ENCODE measurements at places on chromosomes 5 and 9.

DNA sequence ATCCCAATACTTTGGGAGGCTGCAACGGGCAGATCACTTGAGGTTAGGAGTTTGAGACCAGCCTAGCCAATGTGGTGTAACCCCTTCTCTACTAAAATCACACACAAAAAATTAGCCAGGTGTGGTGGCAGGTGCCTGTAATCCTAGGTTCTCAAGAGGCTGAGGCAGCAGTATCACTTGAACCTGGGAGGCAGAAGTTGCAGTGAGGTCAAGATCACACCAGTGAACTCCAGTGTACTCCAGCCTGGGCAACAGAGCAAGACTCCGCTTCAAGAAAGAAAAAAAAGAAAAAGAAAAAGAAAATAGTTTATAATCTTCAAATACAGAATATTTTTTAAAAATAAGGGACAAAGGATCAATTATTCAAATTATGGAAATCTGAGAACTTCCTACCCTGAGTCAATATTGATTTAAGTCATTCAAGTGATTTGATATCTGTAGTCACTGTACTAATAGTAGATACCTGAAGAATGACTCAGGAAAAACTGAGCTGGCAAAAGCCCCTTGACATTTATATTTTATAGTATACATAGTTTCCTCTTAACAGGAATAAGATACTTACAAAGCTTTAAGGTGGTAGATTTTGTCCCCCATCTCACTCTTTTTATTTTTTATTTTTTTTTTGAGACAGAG, 61.8 kb downstream of the PTBP3 start:
- peak; percentile 36 for DNase-seq

- no peak for DNase-seq
These were observed 878 bp upstream of the HMCN2 start for GRCh38 chr9:130264414-130265350.

DNA sequence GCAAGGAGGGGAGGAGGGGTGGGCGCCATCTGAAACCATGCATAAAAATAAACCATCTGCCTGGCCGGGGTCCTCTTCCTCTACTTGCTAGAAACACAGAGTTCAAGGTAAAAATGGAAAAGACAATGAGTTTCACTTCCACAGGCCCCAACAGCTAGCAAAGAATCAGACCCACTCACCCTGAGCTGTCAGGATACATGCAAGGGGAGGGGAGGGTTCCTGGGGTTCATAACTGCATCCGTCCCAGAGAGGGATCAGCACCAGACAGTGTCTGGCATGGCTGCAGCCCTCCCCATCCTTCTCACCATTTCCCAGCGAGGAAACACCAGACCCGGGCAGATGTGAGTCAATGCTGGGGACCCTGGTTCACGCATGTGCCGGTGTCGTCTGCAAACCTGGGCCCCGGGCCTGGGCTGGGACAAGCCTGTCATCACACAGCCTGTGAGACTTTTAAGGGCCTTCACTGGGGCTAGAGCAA, 55.4 kb downstream of the SEMA4D start:
- no peak for DNase-seq

GRCh38 chr5:131538177-131538593, 96.8 kb downstream of the RAPGEF6 start:
- peak; percentile 32 for DNase-seq

DNA sequence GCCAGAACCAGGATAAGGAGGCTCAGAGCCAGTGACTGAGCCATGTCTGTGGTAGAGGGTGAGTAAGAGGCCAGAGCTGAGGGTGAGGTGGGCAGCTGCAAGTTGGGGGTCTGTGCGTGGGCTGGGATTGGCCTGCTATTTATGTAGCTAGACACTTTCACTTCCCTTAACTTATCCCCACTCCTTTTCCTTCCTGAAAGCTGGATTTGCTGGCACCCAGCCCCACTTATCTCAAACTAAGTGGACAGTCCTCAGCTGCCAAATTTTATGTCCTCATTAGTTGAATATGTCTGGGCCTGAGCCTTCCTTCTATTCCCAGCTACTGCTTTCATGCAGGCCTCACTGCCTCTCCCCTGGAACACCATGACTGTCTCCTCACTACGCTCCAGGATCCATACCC, at the start of gene CCL21:
Gene CCL21 (minus strand): TSS at position 114 of the 400 bp plus-strand sequence. CDS start 70 bp downstream, at position 44.
- DNase-seq = no peak

- DNase-seq = no peak
These were observed 11.3 kb upstream of the ANGPTL2 start for GRCh38 chr9:127133739-127134167.

GRCh38 chr5:14156290-14156649, 13.1 kb downstream of the TRIO start:
- DNase-seq = no peak

DNA sequence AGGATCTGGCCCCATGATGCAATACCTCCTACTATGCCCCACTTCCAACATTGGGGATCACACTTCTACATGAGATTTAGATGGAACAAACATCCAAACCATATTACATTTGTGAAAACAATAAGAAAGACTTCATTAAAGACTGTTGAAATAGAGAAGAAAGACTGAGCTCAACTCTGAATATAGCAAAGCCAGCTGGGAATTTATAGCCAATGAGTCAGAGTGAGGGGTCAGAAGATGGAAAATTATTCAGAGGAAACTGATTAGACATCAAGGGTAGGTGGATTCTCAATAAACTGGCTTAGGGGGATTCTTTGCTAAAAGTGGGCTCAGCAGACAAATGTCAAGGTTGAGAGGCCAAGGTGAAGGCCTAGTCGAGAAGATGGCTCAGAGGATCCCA, 25.6 kb downstream of the BTF3 start:
- no peak for DNase-seq

- no peak for DNase-seq
These were observed 3.5 kb downstream of the PANK3 start for GRCh38 chr5:168575391-168576372.

GRCh38 chr9:132333556-132333955, 21.2 kb downstream of the SETX start:
- no peak for DNase-seq

Data from RWPE1 (cell line).